HS-27A (cell line): ENCODE measurements at places on chromosomes 3 and 15.

DNA sequence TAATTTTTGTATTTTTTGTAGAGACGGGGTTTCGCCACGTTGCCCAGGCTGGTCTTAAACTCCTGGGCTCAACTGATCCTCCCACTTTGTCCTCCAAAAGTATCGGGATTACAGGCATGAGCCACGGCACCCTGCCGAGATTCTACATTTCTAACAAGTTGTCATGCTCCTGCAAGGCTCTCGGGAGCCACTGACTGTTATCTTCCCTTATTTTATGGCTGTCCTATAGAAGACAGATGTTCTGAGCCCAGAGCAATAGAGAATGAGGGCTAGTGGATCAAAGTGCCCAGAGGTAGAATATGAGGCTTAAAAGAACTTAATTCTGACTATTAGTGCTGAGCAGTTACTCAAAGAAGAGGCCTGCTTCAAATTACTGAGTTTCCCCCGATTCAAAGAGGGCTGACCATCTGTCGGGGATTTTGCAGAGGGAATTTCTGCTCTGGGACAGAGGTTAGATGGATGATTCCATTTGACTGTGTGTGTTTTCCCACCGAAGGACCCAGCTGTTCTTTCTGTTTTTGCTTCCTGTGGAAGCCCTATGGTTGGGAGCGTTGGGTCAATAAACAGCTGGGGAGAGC, 39.5 kb downstream of the ITPR1 start:
- DNase-seq, result no peak

DNA sequence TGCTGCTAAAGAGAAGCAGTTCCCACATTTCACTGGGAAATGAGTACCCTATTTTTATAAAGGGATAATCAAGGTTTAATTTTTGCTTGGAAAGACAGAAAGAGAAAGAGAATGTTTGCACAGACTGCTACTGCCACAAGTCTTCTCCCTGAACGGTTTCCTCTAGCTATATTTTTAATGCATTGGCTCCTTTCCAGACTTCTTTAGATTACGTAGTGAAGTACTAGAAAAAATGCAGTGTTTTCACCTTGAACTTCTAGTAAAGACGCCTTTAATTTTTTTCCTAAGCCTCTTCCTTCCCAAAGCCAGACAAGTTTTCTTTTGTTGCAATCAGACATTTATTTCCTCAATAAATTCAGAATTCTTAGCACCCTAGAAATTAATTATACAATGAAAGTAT, 248.3 kb upstream of the CCDC54 start:
- DNase-seq, result no peak

GRCh38 chr15:70488941-70489848, 274.2 kb downstream of the UACA start:
- DNase-seq, result no peak

DNA sequence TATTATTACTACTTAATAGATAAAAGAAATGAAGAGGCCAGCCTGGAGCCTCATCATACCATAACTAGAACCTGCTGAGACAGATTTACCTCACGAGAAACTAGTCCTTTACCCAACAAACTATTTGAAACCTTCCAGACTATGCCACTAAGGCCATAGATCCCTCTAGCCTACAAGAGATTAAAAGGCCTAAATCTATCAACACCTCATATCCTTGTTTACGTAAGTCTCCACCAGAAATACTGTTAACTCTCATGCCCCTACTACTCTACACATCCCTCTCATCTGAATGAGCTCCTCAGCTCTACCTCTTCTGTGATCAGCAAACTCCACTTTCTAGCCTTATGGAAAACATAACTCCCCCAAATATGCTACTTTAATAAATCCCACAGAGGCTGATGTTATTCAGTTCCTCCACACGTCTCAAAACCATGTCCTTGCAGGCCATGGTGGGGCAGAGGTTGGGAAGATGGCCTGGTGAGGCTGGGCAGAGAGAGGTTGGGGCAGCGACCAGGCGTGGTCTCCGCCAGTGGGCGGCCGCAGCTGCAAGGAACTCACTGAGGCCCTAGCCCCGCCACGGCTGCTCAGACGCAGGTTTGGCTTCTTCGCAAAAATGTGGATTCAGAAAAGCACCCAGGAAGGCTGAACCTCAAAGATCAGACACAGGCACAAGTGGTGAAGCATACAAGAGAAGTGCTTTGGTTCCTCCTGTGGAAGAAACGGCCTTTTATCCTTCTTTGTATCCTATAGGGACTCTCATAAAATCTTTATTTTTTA, 65.8 kb downstream of the GSK3B start:
- no peak for DNase-seq

- DNase-seq, result no peak
Measured at GRCh38 chr3:74107451-74107850, 482.7 kb upstream of the PDZRN3 start.
